HFFc6 (cell line): ENCODE measurements at places on chromosomes 16 and 17.

DNA sequence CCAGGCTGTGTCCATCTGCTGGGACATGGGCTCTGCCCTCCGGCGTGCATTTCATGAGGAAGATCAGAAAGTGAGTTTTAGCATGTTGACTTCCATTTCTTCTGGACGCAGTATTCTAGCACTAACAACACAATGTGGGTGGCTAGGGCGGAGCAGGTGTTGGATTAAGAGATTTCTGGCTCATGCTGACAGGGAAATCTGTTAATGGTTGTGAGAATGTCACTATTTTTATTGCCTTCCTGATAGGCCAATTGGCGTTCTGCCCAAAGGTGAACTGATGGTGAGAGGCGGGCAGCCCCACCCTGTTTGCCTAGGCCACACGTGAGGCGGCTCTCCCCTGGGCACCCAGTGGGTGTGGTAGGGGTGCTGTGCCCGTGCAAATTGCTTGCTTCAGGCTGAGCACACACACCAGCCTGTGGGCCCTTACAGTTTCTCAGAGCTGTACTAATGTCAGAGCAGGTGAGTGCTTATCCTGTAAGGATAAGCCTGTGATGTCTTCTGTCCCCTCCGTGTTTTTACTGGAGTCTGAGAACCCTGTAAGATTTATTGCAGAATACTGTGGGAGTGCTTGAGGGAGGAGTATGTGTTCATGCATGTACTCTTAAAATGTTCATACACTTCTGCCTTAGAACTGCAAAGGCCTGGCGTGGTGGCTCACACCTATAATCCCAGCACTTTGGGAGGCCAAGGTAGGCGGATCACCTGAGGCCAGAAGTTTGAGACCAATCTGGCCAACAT is 30.9 kb downstream of the PGS1 start:
- DNase-seq = no peak

DNA sequence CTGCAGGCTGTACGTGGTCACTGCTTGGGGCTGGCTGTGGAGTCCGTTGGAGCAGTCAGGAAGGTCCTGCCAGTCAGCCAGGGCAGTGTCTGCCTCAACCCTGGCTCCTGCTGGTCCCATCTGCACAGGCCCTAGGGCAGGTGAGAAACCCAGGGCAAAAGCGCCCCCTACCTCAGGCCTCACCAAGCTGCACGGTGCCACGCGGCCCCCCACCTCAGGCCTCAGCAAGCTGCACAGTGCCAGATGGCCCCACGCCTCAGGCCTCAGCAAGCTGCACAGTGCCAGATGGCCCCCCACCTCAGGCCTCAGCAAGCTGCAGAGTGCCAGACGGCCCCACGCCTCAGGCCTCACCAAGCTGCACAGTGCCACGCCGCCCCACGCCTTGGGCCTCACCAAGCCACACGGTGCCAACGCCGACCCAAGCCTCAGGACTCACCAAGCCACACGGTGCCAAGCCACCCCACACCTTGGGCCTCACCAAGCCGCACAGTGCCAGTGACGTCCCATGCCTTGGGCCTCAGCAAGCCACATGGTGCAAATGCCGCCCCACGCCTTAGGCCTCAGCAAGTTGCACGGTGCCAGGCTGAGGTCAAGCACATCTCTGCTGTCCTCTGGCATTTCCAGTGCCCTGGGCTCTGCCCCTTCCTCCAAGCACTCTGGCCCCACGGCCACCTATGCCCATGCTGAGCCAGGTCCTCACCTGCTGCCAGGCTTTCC is 5.5 kb downstream of the TMEM204 start:
- no peak for DNase-seq

DNA sequence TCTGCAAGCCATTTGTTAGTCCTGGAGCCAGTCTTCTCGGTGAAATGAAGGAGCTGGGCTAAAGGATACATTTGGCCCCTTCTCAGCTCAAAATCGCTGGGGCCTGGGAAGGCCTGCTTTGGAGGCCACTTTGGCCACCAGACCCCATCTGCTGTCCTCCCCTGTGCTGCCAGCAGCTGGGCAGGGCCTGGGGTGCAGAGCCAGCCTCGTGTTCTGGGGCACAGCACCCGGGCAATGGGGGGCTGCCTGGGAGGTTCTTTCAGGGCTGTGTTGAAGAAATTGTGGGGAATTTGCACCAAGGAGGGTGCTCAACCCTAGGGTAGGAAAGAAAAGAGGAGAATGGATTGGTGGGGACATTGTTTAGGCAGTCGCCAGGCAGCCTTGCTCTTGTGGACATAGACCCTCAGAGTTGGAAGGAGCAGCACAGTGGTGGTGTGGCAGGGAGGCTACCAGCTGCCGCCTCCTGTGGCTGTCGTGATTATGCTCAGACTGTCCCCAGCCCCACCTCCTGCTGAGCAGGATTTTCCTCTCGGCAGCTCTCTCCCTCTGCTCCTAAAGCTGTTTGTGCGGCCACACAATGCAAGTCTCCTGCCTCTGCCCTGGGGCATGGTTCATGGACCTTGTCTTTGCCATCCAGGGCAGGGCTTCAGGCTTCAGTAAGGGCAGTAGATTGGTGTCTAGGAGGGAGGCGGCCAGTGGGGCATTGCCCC is 174.8 kb downstream of the NTN1 start:
- no peak for DNase-seq

DNA sequence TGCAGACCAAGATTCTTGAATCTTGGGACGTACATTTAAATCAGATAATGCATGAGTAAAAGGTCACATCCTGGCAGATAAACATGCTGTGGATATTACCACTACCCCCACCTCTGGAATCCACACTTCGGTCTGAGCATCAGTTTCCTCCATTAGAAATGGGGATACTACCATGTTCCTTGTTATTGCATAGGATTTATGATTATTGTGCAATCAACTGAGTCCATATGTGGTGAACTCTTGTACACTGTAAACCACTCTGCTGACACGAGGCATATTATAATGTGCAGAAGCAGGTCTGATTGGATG is 108.7 kb downstream of the VAT1L start:
- DNase-seq = no peak

DNA sequence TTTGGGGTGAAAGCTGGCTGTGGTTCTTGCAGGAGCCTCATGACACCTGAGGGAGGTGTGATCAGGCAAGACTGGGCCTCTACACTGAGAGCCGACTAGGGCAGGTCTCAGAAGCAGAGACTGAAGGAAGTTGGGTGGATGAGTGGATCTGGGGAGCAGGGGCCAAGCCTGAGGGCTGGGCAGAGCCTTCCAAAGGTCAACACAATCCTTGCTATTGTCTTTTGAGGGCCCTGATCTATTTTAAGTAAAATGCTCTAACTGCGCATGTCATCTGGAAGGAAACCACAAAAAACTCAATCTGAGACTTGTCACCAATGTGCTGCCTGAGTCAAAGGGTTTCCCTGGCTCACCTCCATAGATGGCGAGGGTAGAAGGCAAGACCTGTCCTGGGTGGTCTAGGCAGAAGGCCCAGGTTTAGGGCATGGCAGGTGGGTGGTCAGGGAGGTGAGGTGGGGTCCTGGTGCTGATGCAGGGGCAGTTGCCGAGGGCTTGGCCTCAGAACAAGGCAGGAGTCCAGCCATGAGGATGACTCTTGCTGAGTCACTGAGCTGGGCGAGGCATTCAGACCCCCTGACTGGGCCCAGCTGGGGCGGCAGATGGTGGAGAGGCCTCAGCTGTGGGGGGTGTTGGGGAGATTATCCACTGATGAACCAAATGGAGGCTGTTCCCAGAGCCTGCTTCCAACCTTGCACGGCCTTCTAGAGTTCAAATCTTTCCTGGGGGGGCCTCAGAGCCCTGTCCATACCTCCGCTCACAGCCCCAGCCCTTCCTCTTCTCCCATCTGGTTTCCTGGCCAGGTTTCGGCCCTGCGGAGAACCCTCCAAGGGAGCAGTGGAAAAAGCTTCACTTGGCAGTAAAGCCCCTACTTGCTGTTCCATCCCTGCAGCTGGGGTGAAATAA is 5.1 kb downstream of the MVP start:
- DNase-seq = peak; percentile 74

DNA sequence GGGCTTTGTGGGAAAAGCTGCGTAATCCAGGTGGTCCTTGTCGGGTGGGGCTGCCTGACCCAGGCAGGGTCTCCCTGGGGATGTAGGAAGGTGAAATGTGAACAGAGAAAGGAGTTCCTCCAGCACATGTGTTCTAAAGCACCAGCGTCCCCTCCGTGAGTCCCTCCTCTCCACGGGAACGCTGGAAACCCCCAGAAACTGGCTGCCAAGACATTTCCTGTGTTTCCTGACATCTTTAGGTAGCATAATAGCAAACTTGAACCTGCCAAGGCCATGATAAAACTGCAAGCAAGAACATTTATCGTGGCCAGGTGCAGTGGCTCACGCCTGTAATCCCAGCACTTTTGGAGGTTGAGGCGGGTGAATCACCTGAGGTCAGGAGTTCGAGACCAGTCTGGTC is 12.6 kb upstream of the PYDC1 start:
- no peak for DNase-seq

DNA sequence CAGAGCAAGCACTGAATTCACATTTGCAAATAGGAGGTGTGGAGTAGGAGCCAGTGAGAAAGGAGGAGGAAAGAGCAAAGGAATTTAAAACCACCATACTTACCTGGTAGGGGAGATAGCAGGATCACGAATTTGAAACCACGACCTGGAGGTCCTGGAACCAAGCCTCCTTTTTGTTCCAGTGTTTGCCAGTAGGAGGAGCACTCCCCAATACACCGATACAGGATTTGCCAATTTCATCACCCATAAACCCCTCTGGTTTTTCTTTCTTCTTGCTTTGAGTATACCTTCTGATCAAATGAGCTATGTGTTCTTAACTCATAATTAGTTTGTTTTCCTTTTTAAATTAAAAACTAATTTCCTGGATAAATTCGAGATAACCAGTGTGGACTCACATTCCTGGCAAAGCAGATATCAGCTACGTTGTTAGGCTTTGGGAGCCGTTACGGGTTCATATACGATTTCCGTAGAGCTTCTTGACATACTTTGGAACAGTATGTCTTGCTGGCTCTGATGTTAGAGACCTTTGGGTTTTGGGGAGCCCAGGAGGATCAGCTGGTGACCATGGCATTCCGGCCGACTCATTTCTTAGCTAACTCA is 22.7 kb downstream of the BCO1 start:
- no peak for DNase-seq

GRCh38 chr16:85227084-85227945 is 115.0 kb upstream of the CIBAR2 start:
- DNase-seq = no peak

GRCh38 chr17:17907469-17907868 is 64.7 kb downstream of the TOM1L2 start:
- DNase-seq = no peak

DNA sequence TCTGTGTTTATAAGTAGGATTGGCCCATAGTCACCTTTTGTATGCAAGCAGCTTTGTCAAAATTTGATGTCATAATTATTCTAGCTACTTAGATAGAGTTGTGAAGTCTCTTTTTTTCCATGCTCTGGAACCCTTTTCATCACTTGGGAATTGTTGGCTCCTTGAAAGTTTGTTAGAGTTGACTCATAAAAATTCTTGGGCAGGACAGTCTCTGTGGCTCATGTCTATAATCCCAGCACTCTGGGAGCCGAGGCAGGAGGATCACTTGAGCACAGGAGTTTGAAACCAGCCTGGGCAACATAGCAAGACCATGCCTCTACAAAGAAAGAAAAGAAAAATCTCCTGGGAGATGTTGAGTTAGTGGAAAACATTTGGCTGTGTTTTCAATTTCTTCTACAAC is 45.7 kb upstream of the MRC2 start:
- DNase-seq = no peak

- DNase-seq = no peak
Observed at GRCh38 chr17:36941265-36942010, 4.2 kb downstream of the LHX1 start.

DNA sequence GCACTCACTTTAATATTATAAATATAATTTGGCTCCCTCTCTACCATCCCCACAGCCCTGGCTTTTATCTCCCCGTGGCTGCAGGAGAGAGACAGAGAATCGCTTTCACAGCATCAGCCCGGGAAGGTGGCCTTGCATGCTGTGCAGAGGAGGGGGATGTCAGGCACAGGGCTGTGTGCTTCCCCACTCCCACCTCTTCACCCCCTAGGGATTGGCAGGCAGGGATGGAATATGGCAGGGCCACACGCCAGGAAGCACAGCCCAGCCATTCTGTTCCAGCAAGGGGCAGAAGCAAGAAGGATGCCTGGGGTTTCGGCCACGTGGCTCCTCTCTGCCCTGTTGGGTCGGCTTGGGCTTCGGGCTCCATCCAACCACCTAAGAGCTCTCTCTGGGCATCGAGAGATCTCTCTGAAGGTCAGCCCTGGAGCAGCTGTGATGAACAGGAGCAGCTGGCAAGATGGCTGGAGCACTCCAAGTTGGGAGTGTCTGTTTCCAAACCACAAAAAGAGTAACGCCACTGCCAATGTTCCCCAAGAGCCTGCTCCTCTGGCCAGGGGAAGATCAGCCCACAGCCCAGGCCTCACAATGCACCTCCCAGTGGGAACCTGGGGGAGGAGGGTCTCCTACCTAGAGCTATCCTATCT is 223.2 kb downstream of the C16orf78 start:
- DNase-seq = no peak

GRCh38 chr17:4631836-4632580 is 9.5 kb downstream of the ALOX15 start:
- DNase-seq = peak; percentile 42

GRCh38 chr16:88560714-88561484 is 9.3 kb upstream of the ZC3H18 start:
- DNase-seq = no peak

DNA sequence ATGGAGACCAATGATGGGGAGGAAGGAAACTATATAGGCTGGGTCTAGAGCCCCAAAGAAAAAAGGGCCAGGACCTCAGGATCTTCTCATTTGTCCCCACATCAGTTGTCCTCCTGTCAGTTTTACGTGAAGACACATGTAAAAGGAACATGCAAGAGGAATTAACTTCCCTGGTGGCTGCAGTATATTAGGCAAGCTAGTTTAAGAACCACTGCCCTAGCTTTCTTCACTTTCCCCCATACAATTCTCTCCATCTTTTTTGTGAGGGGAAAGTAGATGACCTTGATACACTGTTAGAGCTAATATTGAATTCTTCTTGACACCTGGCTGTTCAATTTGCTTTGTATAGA is 2.3 kb downstream of the MAP3K3 start:
- DNase-seq = no peak
